ENCODE measurements at places on chromosomes 5 and 9. TPM values are rescaled to one million over a fixed set of nuclear protein-coding genes. Genes with fewer than 3 reads are reported as not detected.

DNA sequence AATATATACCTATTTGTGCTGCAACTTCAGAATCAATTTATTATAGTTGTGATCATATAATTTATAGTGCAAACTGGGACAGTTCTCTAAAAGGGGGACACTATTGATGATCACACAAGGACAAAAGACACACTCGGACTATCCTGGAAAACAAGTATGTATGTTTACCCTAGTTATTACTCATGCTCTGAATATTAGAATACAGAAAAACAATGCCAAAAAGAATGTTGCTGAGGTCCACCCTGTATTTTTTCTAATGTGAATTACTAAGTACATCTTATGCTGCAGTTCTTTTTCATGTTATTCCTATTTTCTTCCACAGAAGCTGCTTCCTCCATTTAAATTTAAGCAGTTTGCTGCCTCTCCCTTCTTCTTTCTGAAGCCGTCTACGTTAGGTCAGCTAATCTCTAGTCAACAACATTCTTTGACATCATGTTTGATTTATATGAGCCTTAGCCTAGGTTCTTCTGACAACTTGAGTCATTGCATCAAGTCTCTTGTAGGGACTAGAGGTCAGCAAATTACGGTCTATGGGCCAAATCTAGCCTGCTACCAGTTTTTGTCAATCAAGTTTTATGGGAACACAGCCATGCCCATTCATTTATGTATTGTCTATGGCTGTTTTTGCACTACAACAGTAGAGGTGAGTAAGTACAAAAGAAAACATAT lies 40.1 kb upstream of the PPP3R2 start:
- H3K27me3 ChIP-seq: no peaks in the 10 kb centered on the region
- no peaks in the 10 kb centered on the region for H3K36me3 ChIP-seq
- H3K4me3 ChIP-seq: no peak overlapping the region
- H3K27ac ChIP-seq: no peak overlapping the region
- no peak for DNase-seq
- no peaks in the 10 kb centered on the region for H3K4me1 ChIP-seq

DNA sequence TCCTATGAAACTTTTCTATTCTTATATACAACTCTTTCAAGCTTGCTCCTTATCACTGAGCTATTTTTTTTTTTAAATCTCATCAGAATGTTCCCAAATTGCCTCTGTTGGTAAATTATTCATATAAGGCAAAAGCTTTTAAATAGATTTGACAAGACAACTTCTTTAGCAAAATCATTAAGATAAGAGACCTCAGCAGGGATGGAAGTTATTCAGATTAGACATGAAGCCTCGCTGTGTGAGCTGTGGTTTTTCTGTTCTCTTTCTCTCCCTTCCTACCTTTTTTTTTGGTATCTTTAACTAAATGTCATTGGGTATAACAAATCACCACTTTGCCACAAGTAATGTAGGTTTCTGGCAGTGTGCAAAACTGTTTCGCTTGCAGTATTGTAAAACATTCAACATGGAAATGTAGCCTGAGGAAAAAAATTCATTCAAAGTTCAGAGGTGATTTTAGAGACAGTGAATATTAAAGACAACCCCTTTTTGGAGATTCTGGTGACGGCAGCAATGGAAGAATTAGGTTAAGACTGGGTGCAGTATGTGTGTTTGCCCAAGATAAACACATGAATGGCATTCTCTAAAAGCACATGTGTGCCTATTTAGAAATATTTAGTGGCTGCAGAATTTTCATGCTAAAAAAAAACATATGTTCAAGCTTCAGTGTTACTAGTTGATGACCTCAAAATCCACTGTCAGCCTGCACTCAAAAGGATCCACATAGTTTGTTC lies 467.1 kb downstream of the ZNF608 start:
- no peaks in the 10 kb centered on the region for H3K4me1 ChIP-seq
- H3K27me3 ChIP-seq: no peaks in the 10 kb centered on the region
- DNase-seq: no peak
- no peak overlapping the region for H3K27ac ChIP-seq

DNA sequence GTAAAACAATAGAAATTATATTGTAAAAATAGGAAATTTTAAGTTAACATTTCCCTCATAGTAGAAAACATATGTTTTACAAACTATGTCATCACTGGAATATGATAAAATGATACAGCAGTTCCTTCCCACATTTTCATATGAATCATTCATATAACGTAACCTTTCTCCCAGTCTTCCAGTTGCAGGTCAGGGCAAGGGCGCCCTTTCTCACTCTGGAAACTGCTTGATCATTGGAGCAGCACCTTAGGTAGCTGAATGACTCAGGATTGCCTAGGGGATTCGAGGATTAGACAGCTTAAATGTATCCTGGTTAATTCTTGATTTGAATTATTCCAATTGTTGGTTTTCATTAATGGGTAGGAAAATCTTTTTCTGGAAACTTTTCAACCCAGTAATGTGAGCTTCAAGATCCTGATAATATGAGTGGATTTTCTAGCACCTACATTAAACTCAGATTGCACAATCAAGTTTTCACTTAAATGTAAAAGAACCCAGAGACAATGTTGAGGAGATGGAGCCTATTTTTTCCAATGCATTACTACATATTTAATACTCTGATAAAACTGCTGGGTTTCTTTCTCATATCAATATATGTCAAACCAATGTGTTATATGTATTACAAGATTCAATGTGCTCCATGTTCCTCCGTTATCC lies 32.6 kb upstream of the ANXA1 start:
- no peak overlapping the region for H3K4me3 ChIP-seq
- no peak for DNase-seq
- H3K36me3 ChIP-seq: no peaks in the 10 kb centered on the region
- H3K27ac ChIP-seq: no peak overlapping the region
- no peaks in the 10 kb centered on the region for H3K27me3 ChIP-seq

GRCh38 chr5:137594717-137595116 lies 95.6 kb upstream of the SPOCK1 start:
- DNase-seq: no peak
- no peaks in the 10 kb centered on the region for H3K36me3 ChIP-seq
- no peak overlapping the region for H3K27ac ChIP-seq
- H3K27me3 ChIP-seq: peaks cover 22% of the 10 kb centered on the region
- no peaks in the 10 kb centered on the region for H3K4me1 ChIP-seq

Gene PRRX2
- total RNA-seq: not detected

GRCh38 chr5:43616535-43616934 lies 13.6 kb downstream of the NNT start:
- H3K4me3 ChIP-seq: no peak overlapping the region
- no peak overlapping the region for H3K27ac ChIP-seq
- peaks cover 72% of the 10 kb centered on the region for H3K36me3 ChIP-seq
- DNase-seq: no peak
- no peaks in the 10 kb centered on the region for H3K27me3 ChIP-seq

Gene TMEM8B
- 2.2 TPM for total RNA-seq

Gene FOXD1
- total RNA-seq: 0.40 TPM

Measured in K562 (cell line).